ENCODE measurements at places on chromosomes 2 and 18.

DNA sequence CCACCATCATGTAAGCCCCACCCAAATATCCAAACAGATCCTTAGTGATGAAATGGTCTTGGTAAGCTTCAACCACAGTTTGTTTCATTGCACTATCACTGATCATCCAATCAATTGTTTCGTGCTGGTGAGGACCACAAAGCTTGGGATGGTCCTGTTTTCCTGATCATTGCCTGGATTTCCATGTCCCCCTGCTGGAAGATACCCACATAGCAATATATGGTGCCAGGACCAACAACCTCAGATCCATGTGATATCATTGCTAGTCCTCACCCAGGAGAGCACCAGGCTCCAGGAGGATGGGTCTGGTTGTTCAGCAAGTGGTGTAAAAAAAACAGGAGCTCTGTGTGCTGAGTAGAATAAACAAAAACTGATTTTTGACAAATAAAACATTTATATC is 206.5 kb upstream of the SH3BP4 start:
- no peak for DNase-seq

DNA sequence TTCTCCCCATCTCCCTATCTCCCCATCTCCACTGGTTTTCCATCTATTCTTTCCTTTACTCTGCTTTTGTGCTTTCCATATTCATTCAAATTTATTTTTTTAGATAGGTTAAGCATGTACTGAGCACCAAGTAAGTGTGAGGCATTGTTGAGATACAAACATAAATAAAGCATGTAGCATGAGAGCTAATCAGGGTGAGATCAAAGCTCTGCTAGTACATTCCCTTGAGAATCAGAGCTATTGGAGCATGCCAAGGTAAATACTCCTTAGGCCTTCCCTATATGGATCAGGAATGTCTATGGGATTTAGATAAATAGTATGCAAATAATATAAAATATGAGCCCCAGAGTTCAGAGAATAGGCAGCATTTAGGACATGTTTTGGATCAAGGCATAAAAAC is 25.3 kb downstream of the BABAM2 start:
- DNase-seq: no peak

DNA sequence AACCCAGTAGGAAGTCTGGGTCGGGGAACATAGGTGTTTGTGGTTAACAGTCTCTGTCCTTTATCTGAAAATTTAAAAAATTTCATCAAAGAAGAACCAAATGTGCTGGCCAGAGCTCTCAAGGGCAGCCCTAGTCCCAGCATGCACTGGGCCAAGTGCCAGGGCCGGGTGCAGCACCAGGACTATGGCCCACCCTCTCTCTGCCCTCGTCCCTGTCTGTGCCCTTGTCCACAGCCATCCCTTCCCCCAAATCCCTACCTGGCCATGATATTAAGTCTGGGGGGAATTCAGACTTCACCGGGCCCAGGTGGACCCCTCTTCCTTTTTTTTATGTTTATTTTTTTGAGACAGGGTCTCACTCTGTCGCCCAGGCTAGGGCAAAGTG is 14.4 kb upstream of the ZFP36L2 start:
- DNase-seq: no peak

- peak; percentile 19 for DNase-seq
Measured at GRCh38 chr2:199462956-199463692, 5.4 kb upstream of the SATB2 start.

DNA sequence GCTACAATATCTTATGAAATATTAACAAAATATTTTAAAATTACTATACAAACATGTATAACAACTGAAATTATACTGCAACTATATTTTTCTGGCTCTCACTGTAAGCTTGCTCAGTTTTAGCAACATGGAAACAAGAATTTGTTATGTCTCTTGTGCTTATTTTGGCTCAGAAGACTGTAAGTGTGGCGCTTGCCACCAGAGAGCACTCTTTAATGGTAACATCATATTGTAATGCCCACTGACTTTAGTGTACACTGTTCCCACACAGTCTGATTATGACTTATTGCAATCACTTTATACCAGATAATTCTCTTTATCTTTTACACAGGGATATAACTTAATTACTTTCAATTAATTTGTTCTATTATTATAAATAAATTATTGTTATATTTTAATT is 1500.6 kb upstream of the TMEFF2 start:
- peak; percentile 40 for DNase-seq

DNA sequence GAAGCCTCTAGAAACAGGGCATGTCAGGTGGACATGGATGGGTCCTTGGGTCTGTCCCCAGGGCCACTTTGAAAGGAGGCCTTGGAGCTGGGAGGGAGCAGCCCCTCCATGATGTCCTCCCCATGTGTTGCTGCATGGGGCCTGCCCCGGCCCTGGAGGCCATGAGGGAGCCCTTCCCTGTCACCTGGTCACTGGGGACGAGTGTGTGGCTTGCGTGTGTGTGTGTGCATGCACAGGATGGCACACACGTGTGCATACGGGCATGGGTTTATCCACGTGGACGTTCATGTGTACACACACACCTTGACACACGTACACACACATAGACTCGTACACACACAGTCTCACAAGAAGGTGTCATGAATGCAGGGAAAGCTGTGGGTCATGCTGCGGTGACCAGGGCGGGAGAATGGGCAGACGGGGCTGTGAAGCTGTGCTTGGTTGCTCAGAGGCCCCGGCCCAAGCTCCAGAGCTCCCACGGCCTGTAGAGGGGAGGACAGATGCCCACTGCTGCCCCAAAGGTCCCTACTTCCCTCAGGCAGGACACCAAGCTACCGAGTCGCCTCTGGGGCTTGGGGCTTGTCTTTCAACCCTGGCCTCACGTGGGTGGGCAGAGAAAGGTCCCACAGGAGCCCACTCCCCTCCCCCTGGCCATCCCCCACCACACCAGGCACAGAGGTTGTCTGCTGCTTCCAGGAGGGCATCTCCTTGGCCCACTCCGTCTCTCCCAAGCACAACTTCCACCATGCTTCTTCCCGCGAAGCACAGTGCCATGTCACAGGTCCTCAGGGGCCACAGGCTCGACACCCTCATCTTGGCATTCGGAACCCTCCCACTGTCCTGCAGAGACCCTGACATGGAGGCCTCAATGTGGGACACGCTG is 42.3 kb upstream of the GPC1 start:
- DNase-seq: no peak

DNA sequence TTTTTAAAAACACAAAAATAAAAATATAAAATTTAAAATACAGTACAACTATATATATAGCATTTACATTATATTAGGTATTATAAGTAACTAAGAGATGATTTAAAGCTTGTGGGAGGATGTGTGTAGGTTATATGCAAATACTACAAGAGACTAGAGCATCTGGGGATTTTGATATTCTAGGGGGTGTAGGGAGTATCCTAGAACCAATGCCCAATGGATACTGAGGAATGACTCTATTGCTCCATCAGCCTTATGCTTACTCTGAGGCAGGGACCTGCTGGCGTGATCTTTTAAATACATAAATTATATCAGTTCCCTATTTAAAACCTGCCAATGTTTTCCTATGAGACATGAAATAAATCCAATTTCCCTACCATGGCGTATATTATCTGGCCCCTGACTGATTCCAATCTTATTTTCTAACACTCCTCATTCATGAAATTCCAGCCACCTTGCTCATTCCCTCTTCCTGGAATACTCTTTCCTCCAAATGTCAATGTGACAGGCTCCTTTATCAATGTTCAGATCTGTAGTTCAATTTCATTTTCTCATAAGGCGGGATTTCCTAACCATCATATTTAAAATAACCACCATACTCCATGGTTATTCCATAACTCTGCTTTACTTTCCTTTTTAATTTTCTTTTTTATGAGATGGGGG is 22.2 kb downstream of the SP3 start:
- DNase-seq: no peak

DNA sequence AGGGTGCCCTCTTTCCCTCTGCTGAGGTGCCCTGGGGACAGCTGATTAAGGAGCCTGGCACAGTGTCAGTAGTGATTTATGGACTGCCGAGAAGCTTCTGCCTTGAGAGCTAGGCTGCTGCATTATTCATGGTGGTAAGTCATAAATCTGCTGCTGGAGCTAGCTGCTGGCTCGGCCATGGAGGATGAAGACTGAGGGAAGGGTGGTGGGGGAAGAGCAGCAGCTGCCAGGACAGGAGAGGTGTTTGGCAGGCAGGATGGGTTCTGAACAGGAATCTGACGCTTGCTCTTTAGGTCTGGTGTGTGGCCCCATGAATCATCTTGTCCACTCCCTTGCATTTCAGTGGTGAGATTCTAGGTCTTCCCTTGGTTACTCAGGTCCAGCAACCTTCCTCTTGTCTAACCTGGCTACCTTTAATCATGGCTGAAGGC is 296.3 kb downstream of the DYSF start:
- DNase-seq: peak; percentile 31
